Suprapubic skin (tissue), 4 donors: ENCODE measurements at places on chromosomes 6 and 20. TPM values are rescaled to one million over a fixed set of nuclear protein-coding genes. Genes with fewer than 3 reads are reported as not detected.

Gene BMP5
- 0.13 TPM for total RNA-seq

Gene ATAT1
- total RNA-seq, result 7.1 TPM

Gene TBC1D22B
- total RNA-seq, result 14.2 TPM

Gene FOXA2
- not detected for total RNA-seq

Gene DEFB124
- total RNA-seq, result not detected

DNA sequence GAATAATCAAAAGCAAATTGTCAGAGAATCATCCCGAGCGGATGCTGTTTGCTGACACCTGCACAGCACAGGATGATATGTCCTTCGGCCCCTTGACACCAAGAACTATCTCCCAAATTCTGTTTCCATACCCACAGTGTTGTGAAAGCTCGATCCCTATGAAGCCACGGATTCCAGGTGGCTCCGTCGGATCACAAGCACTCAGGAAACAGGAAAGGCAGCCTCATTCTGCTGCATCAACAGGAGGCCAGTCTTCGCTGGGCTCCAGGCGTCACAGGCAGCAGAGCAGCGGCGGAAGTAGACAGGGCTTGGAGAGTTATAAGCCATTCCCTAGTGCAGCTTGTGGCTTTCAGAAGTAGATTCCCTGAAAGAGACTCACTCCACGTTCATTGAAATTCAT is 342.3 kb downstream of the C6orf118 start:
- H3K27ac ChIP-seq, result no peak overlapping the region
- no peaks in the 10 kb centered on the region for H3K36me3 ChIP-seq

GRCh38 chr6:53922539-53922981 is 127.8 kb downstream of the LRRC1 start:
- peaks cover 12% of the 10 kb centered on the region for H3K36me3 ChIP-seq
- H3K4me1 ChIP-seq, result peaks cover 37% of the 10 kb centered on the region
- no peaks in the 10 kb centered on the region for H3K27me3 ChIP-seq

DNA sequence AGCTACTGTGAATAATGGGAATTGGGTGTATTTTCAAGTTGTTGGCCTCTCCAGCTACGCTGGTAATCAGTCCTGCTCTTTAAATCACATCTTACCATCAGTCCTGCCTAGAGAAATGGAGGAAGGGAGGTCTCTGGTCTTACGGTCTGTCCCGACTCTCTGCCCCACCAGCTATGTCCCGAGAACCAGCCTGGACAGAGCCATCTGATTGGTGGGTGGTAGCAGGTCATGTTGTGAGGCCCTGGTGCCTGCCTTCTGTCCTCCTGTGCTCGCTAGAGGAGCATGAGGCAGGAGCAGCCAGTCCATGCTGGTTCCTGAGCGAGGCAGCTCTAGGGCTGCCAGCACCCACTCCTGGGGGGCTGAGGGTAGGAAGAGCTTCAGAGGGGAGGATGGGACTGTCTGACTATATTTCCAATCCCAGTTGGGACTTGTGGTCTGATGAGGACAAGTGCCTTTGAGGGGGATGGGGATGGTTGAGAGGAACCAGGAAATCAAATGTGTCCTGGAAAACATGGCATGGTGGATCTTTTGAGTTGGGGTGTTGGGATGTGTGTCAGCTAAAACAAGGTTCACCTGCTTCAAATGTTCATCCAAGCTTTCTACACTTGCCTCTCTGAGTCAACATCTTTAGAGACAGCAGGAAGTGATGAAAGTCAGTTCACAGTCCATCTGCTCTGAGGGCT is 33.0 kb downstream of the SYNJ2 start:
- H3K27ac ChIP-seq, result no peak overlapping the region
- H3K4me1 ChIP-seq, result peaks cover 22% of the 10 kb centered on the region
- H3K36me3 ChIP-seq, result no peaks in the 10 kb centered on the region
- peak; percentile 33 for DNase-seq

DNA sequence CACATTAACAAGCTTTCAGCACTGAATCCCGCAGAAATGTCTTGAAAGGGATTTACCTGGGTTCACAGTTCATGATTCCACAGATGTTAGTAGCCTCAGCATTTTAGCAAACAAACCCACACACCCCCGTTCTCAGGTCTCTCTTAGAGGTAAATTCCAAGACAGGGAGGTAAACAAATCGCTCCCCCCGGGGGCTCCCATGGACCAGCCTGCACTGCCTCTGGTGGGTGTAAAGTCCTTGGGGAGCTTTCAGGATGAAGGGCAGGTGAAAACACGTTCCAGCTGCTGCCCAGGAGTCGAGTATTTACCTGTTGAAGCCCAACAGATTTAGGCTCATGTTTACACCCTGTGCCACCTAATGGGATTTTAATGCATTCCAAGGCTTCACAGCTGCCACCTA is 187.0 kb upstream of the FOXQ1 start:
- no peak for DNase-seq
- H3K4me3 ChIP-seq, result no peak overlapping the region
- H3K27me3 ChIP-seq, result no peaks in the 10 kb centered on the region
- peaks cover 9% of the 10 kb centered on the region for H3K4me1 ChIP-seq

- DNase-seq, result no peak
- no peaks in the 10 kb centered on the region for H3K27me3 ChIP-seq
- H3K4me1 ChIP-seq, result no peaks in the 10 kb centered on the region
- peaks cover 5% of the 10 kb centered on the region for H3K36me3 ChIP-seq
- H3K4me3 ChIP-seq, result no peak overlapping the region
Observed at GRCh38 chr6:136191606-136192312, 58.4 kb downstream of the MTFR2 start.

DNA sequence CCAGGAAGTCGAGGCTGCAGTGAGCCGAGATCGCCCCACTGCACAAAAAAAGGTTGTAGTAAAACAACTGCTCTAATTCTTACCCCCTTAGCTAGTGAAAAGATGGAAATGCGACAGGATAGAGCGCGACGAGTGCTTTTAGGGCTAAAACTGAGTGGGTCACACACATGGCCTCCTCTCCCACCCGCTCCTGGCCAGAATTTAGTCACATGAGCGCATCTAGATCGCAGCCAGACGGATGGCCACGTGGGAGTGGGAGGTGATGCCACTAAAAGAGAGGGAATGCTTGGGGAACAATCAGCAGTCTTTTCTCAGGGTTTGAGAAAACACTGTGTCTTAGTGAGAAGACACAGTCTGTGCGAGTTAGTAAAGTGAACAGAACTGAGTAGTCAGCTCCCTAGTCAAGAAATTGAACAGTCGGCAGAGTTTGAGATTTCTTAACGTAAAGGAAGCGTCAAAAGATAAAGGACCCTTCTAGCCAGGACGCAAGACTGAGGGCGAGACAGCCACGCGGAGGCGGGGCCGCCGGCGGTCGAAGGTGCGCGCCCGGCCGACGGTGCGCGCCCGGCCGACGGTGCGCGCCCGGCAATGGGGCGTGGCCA is 664 bp upstream of the ACTR5 start:
- peak overlapping the region; percentile 82 for H3K4me3 ChIP-seq
- H3K36me3 ChIP-seq, result no peaks in the 10 kb centered on the region
- peak overlapping the region; percentile 89 for H3K27ac ChIP-seq
- no peak for DNase-seq
- H3K4me1 ChIP-seq, result peaks cover 20% of the 10 kb centered on the region
